Endothelial cell of umbilical vein (primary cell): ENCODE measurements at places on chromosomes 16 and 17.

DNA sequence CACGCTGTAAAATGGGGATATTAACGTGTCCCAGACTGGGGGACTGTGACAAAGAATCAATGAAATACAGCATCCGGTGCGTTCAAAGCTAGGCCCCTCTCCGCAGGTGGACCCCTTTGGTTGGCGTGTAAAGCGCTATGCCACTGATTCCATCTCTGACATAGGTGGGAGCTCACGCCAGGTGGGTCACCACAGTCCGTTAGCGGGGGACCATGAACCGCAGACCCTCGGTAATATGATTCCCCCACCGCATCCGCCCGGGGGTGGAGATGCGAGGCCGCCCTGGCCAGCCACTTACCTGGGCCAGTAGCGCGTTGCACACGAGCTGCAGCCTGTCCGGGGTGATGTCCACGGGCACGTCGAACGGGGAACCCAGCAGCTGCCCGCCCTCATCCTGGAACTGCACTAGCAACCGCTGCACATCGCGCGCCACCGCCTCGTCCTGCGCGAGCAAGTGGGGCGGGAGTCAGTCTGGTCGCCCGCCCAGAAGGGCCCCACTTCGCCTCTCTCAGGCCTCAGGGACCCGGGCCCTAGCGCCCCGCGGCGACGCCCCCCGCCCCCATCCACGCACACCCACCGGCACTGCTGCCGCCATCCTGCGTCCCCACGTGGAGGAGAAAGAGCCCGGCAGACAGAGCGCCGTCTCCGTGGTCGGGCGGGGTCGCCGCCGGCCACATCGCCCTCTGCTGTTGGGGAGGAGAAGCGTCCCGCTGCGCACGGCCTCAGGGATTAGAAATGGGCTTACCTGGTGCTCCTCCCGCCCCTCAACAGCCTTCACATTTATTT, at the start of gene NLE1:
Gene NLE1, minus strand, starts transcription at position 623 of the 786 bp plus-strand sequence. Its CDS starts 28 bp downstream, at position 595.
- peak; percentile 80 for DNase-seq

DNA sequence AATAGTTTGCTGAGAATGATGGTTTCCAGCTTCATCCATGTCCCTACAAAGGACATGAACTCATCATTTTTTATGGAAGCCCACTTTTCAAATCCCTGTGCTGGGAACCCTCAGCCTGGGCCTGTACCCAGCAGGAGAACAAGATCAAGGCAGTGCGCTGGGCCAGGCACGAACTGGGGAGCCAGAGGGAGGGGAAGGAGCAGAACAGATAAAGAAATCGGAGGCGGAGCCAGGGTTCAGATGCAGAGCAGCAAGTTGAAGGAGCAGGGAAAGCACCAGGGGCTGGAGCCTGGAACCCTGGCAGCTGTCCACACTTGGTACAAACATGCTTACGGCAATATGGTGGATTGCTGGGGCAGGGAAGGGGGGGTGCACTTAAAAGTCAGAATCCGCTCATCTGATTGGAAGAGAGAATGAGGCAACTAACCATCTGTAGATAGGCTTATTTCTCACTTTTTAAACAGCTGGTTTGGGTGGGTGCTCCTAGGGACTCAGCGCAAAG, 107.5 kb downstream of the NOG start:
- DNase-seq, result no peak

DNA sequence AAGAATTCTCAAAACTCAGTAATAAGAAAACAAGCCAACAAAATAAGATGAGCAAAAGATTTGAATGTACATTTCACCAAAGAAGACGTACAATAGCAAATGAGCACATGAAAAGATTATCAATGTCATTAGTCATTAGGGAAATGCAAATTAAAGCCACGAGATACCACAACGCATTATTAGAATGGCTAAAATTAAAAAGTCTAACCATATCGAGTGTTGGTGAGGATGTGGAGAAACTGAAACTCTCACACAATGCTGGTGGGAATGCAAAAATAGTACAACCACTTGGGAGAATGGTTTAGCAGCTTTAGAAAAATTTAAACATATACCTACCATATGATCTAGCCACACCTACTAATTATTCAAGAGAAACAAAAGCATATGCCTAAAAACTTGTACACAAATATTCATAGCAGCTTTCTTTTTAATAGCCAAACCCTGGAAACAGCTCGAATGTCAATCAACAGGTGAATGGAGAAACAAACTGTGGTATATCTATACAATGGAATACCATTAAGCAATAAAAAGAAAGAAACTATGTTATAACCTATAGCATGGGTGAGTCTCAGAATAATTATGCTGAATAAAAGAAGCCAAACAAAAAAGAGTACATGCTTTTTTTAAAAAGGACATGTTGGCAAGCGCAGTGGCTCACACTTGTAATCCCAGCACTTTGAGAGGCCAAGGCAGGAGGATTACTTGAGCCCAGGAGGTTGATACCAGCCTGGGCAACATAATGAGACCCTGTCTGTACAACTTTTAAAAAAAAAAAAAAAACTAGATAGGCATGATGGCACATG, 103.6 kb downstream of the LITAF start:
- DNase-seq, result no peak

DNA sequence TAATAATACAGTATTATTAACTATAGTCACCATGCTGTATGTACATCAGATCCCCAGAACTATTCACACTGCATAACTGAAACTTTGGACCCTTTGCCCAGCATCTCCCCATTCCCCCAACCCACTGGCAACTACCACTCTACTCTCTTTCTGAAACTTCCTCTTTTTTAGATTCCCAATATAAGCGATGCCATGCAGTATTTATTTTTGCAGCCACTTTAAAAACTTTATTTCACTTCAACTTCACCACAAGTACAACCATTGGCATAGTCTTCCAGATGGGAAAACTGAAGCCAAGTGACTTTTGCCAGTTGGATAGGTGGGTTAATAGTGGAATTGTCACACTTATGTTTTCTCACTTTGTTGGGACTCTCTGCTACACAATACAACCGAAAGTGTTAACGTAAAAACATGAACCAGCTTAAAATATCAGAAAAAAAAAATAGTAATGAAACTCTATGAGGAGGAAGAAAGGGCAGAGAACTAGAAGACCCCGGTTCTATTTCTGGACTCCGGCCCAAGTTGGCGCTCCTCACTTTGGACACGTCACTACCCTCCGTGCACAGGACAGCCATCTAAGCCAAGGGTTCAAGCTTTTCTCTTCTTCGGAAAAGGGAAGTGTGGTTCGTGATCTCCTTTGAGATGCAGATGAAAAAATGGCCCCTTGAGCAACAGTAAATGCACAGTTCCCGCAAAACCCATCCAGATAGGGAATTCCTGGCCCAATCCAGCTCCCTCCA, 743 bp downstream of the SHCBP1 start:
- DNase-seq, result peak; percentile 6

DNA sequence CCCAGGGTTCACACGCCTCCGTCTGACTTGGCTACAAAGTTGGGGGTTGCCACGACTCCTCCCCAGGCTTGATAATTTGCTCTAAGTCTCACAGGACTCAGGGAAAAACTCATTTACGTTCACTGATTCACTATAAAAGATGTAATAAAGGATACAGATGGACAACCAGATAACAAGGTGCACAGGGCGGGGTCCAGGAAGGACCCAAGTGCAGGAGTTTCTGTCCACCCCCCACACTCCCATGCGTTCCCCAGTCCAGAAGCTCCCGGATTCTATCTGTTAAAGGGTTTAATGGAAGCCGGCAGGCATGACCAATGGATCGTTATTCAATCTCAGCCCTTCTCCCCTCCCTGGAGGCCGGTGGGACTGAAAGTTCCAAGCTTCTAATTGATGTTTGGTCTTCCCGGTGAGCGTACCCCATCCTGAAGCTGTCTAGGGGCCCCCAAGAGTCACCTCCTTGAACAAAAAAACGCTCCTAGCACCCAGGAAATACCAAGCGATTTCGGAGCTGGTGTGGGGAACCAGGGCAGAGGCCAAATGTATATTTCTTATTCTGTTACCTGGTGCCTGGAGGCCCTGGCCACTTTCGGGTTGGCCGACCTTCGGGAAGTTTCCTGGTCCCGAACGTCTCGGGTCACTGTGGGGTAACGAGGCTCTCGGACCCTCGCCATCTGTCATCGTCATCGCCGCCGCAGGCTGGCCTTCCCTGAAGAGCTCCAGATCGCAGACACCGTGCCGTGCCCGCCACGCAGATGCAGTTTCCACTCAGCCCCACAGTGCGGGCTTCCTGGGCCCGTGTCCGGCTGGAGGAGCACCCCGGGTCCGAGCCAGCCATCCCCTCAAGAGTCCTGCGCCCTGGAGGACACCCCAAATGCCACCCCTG, 13.5 kb upstream of the METRNL start:
- DNase-seq, result no peak

DNA sequence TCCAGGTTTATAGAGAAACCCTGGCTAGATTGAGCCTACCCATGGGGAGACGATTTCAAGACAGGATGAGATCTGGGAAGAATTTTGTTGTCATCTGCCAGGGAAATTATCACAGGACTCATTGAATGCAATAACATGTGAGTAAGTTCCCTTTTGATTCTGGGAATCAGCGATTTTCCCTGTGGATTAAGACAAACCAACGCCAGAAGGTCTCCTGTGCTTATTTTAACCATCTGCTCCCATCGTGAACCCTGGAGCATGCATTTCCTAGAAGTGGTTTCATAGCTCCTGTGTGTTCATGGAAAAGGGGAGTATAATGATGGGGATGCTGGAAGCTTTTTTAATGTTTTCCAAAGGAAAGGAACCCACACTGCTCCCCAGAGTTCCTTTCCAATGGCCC, 21.0 kb upstream of the ARHGAP44 start:
- no peak for DNase-seq

GRCh38 chr17:17605729-17606088, 14.2 kb upstream of the PEMT start:
- DNase-seq, result no peak

DNA sequence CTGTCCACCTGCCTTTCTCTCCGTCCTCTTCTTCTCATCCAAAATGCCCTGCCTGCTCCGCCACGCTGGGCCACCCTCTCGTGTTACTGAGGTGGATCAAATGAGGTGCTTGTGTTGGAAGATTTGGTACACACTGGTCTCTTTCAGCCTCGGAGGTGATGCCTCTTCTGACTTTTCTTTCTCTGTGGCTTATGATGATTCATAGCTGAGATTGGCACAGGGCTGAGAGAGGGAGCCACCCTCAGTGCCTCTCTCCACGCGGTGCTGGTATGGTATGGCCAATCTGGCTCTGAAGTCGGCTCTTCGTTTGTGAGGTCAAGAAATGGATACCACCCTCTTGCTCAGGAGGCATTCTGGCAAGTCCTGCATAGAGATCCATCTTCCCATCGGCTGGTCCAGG, 82.4 kb downstream of the PLCG2 start:
- DNase-seq, result no peak

DNA sequence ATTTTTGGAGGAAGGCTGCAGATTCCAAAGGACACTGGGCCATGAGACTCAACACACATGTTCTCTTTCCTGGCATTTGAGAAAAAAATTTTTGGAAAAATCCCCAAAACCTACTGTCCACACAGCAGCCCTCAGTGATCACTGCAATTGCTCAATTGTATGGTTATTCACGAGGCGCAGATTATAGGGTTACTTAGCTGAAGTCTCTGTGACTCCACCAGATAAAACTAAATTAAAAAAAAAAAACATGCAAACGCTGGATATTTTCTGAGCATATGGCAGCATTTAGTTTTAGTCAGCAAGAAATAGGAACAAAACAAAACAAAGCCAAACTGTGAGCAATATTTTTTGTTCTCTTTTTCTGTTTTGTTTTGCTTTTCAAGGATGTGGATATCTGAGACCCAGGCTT, 83.8 kb upstream of the FAM20A start:
- no peak for DNase-seq

GRCh38 chr16:28891964-28892890, 13.9 kb downstream of the ATP2A1 start:
- DNase-seq, result no peak
